ENCODE measurements at places on chromosomes 5 and 9.

- no peak for DNase-seq
These were observed 3.4 kb downstream of the BTNL9 start for GRCh38 chr5:181043285-181044092.

GRCh38 chr5:22651355-22651754, 201.8 kb downstream of the CDH12 start:
- no peak for DNase-seq

- DNase-seq = no peak
These were observed 86.9 kb upstream of the ALDH1B1 start for GRCh38 chr9:38305582-38305981.

DNA sequence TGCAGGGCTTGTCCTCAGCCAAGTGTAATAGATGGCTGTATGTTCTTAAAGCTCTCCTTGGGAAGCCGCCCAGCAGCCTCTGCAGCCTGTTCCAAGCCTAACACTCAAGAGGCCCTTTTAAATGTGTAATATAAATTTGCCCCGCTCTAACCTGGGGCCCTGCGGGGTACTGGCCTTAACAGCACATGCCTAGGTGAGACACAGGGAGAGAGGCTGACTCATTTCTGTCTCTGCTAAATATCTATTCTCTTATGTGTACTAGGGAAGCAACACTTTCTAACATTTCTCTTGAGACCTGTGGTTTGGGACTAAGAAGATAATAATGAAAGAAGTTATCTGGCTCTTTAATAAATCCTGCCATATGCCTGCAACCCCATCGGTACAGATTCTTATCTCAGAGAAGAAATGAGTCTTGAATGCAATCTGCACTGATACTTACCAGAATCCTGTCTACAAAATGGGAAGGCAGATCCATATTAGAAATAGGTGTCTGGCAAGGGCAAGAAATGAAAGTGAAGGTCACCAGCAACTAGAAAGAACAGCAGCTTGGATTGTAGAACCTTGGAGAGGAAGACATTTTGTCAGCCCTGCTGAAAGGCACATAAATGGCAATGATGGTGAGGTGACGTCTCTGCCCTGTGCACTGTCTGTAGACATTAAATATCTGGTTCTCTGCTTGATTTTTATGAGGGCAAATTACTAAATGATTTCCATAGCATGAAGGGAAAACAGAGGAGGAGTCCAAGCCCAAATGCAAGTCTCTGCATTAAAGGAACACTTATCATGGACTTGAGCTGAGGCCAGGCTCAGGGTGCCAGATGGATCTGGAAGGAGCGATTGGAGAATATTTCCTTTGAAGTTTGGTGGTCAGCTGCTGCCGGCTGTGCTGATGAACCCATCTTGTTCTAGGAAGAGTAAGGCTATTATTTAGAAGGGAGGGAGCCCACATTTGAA, 14.5 kb upstream of the TGFBI start:
- DNase-seq = no peak

DNA sequence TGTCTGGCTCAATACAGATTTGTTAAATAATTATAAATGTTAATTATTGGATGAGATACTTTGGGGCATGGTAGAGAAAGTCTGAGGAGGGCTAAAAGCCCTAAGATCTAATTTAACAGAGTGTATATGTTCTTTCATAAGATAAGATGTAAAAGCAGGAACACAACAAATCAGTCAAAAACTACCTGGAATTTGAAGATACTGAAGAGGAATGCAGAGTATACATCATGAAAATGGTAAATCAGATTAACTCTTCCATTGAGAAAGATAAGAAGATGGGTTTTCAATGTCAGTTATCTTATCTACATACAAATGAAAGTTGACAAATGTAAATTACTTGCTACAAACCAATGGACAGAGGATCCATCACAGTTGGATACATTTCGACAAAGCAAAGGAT, 107.3 kb upstream of the NFIB start:
- no peak for DNase-seq

- no peak for DNase-seq
These were observed 47.9 kb downstream of the SLIT3 start for GRCh38 chr5:169253071-169253470.

DNA sequence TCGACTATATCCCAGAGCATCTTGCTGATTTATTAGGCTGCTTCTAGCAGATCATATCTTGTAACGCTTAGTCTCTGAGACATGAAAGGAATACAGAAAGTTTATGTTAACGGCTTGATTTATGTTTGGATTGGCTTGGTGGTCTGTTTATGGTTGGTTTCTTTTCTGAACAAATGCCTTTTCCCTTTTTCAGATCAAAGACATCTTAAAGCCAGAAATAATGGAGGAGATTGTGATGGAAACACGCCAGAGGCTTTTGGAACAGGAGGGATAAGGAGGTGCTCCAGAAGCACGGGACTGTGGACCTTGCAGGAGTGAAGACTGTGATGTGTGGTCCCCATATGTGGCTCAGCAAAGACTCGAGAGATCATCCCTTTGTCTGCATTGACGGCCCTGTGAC, 9.9 kb downstream of the EXOSC2 start:
- no peak for DNase-seq

GRCh38 chr5:128532127-128532526, 5.9 kb downstream of the FBN2 start:
- DNase-seq = no peak

- no peak for DNase-seq
These were observed 3.4 kb downstream of the SNX18 start for GRCh38 chr5:54520940-54521339.

GRCh38 chr9:99411068-99411467, 189.0 kb downstream of the SEC61B start:
- no peak for DNase-seq

DNA sequence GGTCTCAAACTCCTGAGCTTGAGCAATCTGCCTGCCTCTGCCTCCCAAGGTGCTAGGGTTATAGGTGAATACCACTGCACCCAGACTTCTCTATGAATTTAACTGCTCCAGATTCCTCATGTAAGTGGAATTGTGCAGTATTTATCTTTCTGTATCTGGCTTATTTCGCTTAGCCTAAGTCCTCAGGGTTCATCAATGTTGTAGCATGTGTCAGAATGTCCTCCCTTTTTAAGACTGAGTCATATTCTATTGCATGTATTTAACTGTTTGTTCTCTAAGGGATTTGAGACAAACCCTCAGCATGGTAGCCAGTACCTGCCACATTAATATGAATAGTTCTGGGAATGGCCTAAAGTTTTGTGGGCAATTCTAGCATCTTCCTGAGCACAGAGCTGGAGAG, 53.9 kb upstream of the TUT7 start:
- DNase-seq = no peak

GRCh38 chr5:76443066-76443800, 40.1 kb downstream of the IQGAP2 start:
- DNase-seq = no peak

GRCh38 chr5:167953151-167953798, 338.2 kb upstream of the WWC1 start:
- DNase-seq = peak; percentile 71

GRCh38 chr9:419571-420171, 205.0 kb downstream of the DOCK8 start:
- peak; percentile 18 for DNase-seq

GRCh38 chr5:168114444-168115017, 176.9 kb upstream of the WWC1 start:
- no peak for DNase-seq

- DNase-seq = no peak
These were observed 143.0 kb downstream of the NXNL2 start for GRCh38 chr9:88678008-88678407.

GRCh38 chr5:59586841-59587240, 306.7 kb downstream of the PDE4D start:
- DNase-seq = no peak

DNA sequence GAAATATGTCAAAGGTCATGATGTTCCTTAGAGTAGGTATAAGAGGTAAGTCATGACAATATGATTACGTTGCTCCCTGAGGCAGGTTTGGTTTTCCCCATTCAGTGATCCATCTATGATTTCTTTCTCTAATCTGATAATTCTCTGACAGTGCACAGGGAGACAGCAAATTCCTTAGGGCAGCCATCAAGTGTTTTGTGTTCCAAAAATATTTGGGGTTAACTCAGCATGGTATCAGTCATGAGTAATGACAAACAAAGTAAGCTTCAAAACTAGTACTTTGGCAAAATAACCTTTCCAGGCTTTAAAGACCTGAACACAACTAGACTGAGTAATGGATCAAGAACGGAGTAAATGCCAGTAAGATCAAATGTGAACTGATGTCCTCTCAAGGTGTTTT, 55.3 kb upstream of the SPATA31E1 start:
- no peak for DNase-seq

GRCh38 chr5:138033386-138033808, 518 bp upstream of the FAM13B start:
- no peak for DNase-seq

- no peak for DNase-seq
These were observed 63.3 kb downstream of the CARTPT start for GRCh38 chr5:71782393-71782770.

GRCh38 chr9:123996731-123997421, 14.7 kb upstream of the LHX2 start:
- DNase-seq = no peak

- no peak for DNase-seq
These were observed 63.8 kb upstream of the CCNG1 start for GRCh38 chr5:163373436-163374084.

DNA sequence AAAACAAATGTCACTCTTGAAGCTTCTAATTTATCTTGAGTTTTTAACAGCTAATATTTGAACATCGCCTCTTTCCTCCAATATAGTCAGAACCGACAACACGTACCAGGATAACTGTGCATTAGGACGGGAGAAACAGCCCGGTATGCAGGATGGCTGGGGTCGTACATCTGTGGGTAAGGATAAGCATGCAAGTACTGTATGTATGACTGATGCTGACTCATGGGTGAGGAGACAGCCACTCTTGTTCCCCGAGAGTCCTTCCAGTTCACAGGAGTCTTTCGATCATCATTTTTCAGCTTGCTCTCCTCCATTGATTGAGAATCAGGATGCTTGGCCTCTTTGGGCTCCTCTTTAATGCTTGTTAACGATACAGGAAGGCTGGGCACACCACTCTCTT, 102.3 kb downstream of the ZNF608 start:
- DNase-seq = no peak

DNA sequence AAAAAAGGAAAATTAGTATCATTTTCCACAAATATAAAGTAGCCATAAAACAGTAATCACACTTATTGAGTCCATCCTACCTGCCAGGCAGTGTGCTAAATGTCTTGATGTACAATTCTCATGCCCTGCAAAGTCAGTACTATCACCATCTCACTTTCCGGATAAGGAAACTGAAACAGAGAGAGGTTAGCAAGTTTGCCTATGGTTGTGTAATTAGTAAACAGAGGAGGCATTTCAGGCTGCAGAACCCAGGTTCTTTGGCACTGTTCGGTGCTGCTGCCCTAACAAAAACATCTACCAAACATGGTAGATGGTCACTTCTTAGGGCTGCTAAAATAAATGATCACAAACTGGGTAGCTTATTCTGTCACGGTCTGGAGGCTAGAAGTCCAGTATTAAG, 22.6 kb downstream of the PLAC8L1 start:
- no peak for DNase-seq

DNA sequence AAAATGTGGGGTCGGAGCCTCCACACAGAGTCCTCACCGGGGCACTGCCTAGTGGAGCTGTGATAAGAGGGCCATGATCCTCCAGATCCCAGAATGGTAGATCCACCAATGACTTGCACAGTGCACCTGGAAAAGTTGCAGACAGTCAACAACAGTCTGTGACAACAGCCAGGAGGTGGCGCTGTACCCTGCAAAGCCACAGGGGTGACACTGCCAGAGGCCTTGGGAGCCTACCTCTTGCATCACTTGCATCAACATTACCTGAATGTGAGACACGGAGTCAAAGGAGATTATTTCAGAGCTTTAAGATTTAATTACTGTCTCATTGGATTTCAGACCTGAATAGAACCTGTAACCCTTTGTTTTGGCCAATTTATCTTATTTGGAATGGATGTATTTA, 614.1 kb upstream of the CDH9 start:
- DNase-seq = no peak

- no peak for DNase-seq
These were observed 67.3 kb downstream of the POU5F2 start for GRCh38 chr5:93674138-93674537.

DNA sequence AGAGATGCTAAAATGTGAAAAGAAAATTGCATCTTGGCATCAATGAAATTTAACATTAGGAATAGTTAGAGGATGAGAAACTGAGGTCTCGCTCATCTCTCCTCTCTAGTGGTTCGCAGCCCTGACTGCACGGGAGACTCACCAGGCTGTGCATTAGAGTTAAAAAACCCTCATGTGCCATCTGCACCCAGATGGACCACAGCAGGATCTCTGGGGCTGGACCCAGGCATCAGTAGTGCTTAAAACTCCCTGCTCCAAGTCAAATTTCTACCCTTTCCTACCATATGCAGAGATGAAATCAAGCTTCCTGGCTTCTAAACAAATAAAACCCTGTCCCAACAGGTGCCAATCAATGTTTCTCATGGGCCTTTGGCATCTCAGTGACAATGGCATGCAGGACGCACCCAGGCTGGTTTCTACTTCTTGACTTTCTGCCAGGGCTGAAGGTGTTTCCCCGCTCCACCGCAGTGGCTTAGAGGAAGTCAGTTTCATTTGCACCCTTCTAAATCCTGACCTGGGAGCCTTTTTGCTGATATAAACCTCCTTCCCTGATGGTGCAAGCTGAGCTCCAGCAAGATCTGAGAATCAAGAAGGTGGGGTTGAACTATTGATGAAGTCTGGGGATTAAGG, 132.6 kb downstream of the NSG2 start:
- no peak for DNase-seq

GRCh38 chr5:32074401-32074800, 99.7 kb downstream of the GOLPH3 start:
- DNase-seq = no peak

DNA sequence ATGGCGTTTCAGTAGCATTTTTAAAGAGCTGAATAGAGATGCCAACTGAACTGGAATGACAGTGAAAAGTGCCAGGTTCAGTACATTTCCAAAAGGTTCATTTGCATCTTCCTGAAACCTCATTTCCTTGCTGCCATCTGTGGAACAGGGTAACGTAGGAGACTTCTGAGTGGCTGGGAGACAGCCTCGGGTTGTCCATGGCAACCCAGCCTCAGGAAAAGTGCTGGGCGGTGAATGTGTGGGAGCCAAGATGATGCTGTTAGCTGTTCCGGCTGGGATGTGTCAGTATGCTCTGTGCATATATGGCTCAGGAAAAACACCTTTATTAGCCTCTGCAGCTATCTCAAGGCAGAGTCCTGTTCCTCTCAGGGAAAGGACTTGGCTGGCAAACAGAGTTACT, 87.5 kb downstream of the KLHL3 start:
- DNase-seq = no peak

DNA sequence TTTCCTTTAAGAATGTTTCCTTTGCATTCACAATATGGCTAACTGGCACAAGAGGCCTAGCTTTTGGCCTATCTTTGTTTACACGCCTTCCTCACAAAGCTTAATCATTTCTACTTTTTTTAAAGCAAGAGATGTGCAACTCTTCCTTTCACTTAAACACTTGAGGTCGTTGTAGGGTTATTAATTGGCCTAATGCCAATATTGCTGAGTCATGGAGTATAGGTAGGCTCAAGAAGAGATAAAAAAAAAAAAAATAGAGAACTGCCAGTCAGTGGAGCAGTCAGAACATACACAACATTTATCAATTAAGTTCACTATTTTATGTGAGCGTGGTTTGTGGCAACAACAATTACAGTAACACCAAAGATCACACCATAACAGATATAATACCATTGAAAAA, 5.9 kb downstream of the FKBP15 start:
- DNase-seq = no peak

GRCh38 chr5:179284751-179285631, 60.3 kb downstream of the ADAMTS2 start:
- no peak for DNase-seq

GRCh38 chr5:161372682-161373344, 173.7 kb downstream of the GABRB2 start:
- no peak for DNase-seq
